ENCODE measurements at places on chromosomes 6 and 20.

DNA sequence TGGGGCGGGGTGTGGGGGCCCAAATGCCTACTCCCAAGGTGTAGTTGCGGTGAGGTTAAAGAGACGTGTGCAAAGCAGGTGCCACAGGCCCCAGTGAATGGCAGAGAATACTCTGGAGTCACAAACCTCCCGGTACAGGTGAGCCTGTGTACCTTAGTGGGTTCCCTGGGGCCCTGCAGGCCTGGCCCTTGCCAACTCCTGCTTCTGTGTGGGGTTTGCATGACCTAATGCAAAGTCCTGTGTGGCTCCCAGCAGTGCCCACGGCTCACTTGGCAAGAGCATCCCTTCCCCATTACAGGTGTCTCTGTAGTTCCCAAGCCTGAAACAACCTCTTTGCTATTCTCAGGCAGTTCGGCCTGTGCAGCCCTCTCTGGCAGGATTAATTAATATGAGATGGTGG lies 17.5 kb downstream of the SPDEF start:
- DNase-seq: no peak
- no peaks in the 10 kb centered on the region for H3K27me3 ChIP-seq
- no peak overlapping the region for H3K27ac ChIP-seq
- H3K4me1 ChIP-seq: no peaks in the 10 kb centered on the region
- no peak overlapping the region for H3K4me3 ChIP-seq
- no peaks in the 10 kb centered on the region for H3K36me3 ChIP-seq

DNA sequence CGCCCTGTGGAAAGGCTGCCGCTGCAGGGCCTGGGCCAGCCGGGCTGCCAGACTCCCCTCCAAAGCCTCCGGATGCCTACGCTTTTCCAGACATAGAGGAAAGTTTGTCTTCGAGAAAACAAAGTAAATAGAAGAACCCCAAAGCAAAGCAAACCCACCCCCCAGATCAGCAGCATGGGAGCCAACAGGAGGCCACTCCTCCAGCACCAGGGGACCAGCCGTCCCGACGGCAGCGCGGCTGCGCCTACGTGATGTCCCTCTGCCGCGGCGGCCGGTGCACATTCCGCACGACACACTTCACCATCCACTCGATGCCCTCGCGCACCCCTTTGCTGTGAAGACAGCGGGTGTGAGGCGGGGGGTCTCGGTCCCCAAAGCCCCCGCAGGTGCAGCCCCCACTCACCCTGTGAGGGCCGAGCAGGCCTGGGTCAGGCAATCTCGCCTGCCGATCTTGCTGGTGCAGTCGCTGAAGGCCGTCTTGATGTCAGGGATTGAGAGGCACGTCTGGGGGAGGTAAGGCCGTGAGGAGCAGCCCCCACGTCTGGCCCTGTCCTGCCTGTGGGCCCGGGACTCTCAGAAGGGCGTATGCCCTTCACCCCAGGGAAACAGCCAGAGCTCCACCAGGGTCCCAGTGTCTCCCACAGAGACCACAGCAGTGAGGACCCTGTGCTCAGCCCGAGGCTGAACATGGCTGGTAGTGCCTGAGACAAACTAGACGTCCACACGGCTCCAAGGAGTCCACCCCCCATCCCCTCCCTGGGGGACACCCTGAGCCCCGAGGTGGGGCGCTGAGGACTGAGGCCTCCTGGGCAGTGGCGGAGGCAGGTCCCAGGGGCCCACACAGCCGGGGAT lies 4.0 kb downstream of the TNFRSF6B start:
- no peak for DNase-seq
- H3K4me3 ChIP-seq: no peak overlapping the region
- H3K27ac ChIP-seq: no peak overlapping the region
- peaks cover 16% of the 10 kb centered on the region for H3K36me3 ChIP-seq
- H3K27me3 ChIP-seq: no peaks in the 10 kb centered on the region

DNA sequence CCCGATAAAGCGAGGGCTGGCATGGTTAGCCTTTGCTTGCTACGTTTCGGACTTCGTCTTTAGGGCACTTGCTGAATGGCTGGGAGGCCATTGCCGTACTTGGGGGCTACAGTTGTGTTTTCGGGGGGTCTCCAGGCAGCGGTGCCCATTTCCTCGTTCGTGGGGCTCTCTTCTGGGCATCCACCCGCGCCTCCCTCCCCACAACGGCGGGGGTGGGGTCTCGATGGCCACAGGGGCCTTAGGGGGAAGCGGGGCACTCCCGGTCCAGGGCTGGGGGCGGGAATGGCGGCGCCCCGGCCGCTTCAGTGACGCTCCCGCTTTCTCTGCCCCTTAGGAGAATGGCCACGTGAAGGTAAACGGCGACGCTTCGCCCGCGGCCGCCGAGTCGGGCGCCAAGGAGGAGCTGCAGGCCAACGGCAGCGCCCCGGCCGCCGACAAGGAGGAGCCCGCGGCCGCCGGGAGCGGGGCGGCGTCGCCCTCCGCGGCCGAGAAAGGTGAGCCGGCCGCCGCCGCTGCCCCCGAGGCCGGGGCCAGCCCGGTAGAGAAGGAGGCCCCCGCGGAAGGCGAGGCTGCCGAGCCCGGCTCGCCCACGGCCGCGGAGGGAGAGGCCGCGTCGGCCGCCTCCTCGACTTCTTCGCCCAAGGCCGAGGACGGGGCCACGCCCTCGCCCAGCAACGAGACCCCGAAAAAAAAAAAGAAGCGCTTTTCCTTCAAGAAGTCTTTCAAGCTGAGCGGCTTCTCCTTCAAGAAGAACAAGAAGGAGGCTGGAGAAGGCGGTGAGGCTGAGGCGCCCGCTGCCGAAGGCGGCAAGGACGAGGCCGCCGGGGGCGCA lies 2.4 kb downstream of the MARCKS start:
- peaks cover 39% of the 10 kb centered on the region for H3K4me1 ChIP-seq
- H3K4me3 ChIP-seq: no peak overlapping the region
- peak; percentile 8 for DNase-seq
- no peak overlapping the region for H3K27ac ChIP-seq
- peaks cover 31% of the 10 kb centered on the region for H3K27me3 ChIP-seq

GRCh38 chr20:48035961-48036731 lies 250.9 kb upstream of the SULF2 start:
- H3K27ac ChIP-seq: no peak overlapping the region
- H3K4me3 ChIP-seq: no peak overlapping the region
- no peaks in the 10 kb centered on the region for H3K36me3 ChIP-seq

GRCh38 chr6:135498185-135498841 lies 773 bp upstream of the AHI1 start:
- peaks cover 8% of the 10 kb centered on the region for H3K36me3 ChIP-seq
- peak; percentile 80 for DNase-seq
- H3K27me3 ChIP-seq: no peaks in the 10 kb centered on the region
- peak overlapping the region; percentile 98 for H3K27ac ChIP-seq
- peak overlapping the region; percentile 85 for H3K4me3 ChIP-seq
- peaks cover 8% of the 10 kb centered on the region for H3K4me1 ChIP-seq

GRCh38 chr6:150877928-150878327 lies 12.4 kb downstream of the MTHFD1L start:
- no peak overlapping the region for H3K27ac ChIP-seq
- no peaks in the 10 kb centered on the region for H3K4me1 ChIP-seq
- DNase-seq: no peak
- H3K27me3 ChIP-seq: no peaks in the 10 kb centered on the region
- H3K4me3 ChIP-seq: no peak overlapping the region
- H3K36me3 ChIP-seq: peaks cover 7% of the 10 kb centered on the region

DNA sequence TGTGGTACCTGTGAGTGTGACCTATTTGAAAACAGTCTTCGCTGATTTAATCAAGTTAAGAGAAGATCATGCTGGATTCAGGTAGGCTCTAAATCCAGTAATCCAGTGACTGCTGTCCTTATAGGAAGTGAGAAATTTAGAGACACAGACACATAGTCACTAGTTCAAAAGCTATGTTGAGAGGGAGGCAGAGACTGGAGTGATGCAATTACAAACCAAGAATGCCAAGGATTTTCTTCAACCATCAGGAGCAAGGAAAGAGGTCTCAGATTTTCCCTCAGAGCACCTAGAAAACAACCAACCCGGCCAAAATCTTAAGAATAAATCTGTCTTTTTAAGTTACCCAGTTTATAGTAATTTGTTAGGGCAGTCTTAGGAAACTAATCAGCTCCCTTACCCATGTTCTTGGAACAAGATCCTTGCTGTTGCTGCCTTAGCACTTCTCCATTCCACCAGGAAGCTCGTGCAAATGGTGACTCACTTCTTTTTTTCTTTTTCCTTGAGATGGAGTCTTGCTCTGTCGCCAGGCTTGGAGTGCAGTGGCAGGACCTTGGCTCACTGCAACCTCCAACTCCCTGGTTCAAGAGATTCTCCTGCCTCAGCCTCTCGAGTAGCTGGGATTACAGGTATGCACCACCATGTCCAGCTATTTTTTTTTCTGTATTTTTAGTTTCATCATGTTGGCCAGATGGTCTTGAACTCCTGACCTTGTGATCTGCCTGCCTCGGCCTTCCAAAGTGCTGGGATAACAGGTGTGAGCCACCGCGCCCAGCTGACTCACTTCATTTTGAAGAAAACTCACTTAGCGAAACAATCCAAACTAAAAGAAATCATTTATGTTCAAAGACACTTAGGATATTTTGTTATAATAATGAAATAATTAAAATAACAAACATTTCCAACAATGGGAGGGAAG lies 34.4 kb upstream of the ZNF184 start:
- no peak overlapping the region for H3K27ac ChIP-seq
- H3K4me1 ChIP-seq: peaks cover 11% of the 10 kb centered on the region
- peaks cover 23% of the 10 kb centered on the region for H3K27me3 ChIP-seq
- no peak overlapping the region for H3K4me3 ChIP-seq

- no peak for DNase-seq
- H3K27ac ChIP-seq: no peak overlapping the region
- no peaks in the 10 kb centered on the region for H3K36me3 ChIP-seq
- peaks cover 43% of the 10 kb centered on the region for H3K4me1 ChIP-seq
- H3K27me3 ChIP-seq: no peaks in the 10 kb centered on the region
These were observed 51.0 kb upstream of the SUPT3H start for GRCh38 chr6:45428727-45429126.

- no peaks in the 10 kb centered on the region for H3K27me3 ChIP-seq
- no peak overlapping the region for H3K4me3 ChIP-seq
- peak; percentile 46 for DNase-seq
- no peaks in the 10 kb centered on the region for H3K4me1 ChIP-seq
These were observed 95.2 kb downstream of the JAG1 start for GRCh38 chr20:10578607-10579006.

GRCh38 chr20:57435498-57436222 lies 44.5 kb downstream of the RBM38 start:
- H3K27me3 ChIP-seq: no peaks in the 10 kb centered on the region
- H3K4me1 ChIP-seq: peaks cover 43% of the 10 kb centered on the region
- DNase-seq: peak; percentile 88
- H3K4me3 ChIP-seq: no peak overlapping the region
- no peak overlapping the region for H3K27ac ChIP-seq
- no peaks in the 10 kb centered on the region for H3K36me3 ChIP-seq

GRCh38 chr6:160022101-160022500 lies 53.2 kb downstream of the IGF2R start:
- H3K4me3 ChIP-seq: no peak overlapping the region
- H3K27ac ChIP-seq: no peak overlapping the region
- no peaks in the 10 kb centered on the region for H3K4me1 ChIP-seq
- no peak for DNase-seq
- H3K36me3 ChIP-seq: peaks cover 3% of the 10 kb centered on the region
- H3K27me3 ChIP-seq: peaks cover 4% of the 10 kb centered on the region

DNA sequence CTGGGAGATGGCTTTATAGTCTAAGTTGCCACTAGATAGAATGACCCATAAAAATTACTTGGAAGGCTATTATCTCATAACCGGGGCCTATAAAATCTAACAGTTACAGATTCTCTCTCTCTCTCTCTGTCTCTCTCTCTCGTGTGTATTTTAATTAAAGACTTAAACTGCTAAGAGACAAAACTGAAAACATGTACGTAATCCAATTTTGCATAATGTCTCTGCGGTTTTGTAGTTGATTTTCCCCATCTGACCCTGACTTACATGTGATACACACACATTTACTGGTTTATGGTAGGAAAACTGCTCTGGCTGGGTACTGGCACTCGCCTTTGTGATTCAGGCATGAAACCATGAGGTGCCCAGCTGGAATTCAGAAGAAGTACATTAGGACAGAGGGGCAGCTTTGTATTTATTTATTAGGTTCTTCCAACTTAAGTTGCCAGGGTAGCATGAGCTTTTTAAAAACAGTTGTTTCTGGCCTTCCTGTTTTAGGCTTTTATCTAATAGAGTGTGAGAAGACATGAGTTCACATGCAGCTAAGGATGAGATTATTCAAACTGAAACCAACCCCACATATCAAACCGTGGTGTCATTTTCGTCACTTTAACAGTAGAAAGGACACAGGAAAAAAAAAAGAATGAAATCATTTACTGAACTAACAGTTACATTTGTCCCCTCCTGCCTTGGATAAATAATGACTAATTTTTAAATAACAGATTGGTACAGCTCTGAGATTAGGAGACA lies 182.5 kb downstream of the GMPR start:
- peak; percentile 82 for DNase-seq
- no peaks in the 10 kb centered on the region for H3K27me3 ChIP-seq
- H3K27ac ChIP-seq: peak overlapping the region; percentile 59
- H3K4me3 ChIP-seq: no peak overlapping the region
- peaks cover 3% of the 10 kb centered on the region for H3K4me1 ChIP-seq
- H3K36me3 ChIP-seq: no peaks in the 10 kb centered on the region

GRCh38 chr6:89432875-89433251 lies at the start of gene ANKRD6:
ANKRD6 (plus strand) TSS chr6:89433152; CDS start chr6:89566977, 133,825 bp downstream.
- H3K27ac ChIP-seq: no peak within 1 kb of the TSS
- peak; percentile 75 for DNase-seq
- no peaks in the 10 kb centered on the region for H3K27me3 ChIP-seq
- peak within 1 kb of the TSS; percentile 76 for H3K4me3 ChIP-seq

DNA sequence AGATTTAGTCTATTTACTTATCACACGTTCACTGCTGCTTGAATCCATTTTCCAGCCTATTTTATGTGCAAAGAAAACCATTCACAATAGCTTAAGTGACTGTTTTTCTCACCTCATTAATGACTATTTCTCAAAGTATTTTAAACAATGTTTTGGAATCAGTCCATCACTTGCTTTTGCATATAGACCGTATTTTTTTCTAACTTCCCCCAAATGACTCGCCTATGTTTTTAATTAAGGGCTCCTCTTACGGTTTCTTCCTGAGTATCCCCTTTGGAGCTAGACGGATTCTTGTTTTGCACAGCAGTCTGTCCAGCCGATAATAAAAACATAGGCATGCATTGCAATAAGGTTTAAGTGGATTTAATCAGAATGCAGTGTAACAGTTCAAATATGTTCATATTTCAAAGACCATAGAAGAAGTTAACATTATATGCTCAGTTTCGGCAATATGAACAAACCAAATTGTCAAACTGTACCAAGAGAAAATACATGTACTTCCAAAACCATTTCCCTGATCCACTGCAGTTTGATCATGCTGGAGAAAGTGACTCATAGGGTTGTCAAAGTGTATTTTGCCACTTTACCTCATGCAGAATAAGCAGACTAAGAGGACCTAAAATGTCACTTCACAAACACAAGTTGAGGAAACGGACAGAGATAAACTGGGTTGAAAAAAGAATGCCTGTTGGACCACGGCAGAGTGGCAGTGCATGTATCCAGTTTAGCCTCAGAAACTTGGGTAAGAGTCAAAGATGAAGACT lies 66.4 kb downstream of the HMGN3 start:
- H3K27ac ChIP-seq: no peak overlapping the region
- H3K36me3 ChIP-seq: no peaks in the 10 kb centered on the region
- H3K4me1 ChIP-seq: no peaks in the 10 kb centered on the region
